ENCODE measurements at places on chromosomes 6 and 20. TPM values are rescaled to one million over a fixed set of nuclear protein-coding genes. Genes with fewer than 3 reads are reported as not detected.

The CDH4 gene
- total RNA-seq, result under 0.01 TPM

DNA sequence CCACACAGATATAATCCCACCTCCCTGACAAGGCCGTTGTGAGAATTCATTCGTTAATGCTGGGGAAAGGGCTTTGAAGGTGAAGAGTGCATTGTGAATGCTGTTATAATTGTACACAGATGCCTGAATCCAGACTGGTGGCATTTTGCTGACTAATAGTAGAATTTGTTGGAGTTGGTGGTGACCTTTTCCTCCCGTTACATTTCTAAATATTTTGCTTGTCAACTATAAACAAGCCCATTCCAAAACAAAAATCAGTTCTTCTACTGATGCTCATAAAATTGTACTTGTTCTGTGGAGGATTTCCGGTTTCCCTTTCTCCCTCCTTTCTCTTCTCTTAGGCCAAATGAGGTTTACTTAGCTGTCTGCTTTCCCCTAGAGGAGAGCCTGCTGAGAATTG is 253.1 kb upstream of the SUPT3H start:
- DNase-seq, result no peak

DNA sequence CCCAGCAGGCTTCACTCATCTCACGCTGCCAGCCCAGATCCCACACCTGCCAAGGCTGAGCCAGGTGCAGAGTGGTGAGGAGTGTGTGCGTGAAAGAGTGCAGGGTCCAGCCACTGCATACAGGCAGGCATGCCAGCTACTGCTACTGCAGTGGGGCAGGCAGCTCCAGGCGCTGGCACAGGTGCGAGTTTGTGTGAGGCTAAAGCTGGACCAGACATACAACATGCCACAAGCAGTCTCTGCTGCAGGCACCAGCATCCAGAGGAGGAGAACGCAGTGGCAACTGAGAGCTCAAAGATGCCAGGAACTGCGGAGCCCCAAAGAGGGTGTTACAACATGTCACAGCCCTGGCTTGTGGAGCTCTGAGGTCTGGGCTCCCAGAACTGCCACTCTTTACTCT is 149.8 kb downstream of the EYS start:
- DNase-seq, result no peak

- no peak for DNase-seq
Measured at GRCh38 chr6:3392930-3393835, 63.7 kb downstream of the SLC22A23 start.

GRCh38 chr6:97460394-97461080 is 177.5 kb upstream of the MMS22L start:
- no peak for DNase-seq

DNA sequence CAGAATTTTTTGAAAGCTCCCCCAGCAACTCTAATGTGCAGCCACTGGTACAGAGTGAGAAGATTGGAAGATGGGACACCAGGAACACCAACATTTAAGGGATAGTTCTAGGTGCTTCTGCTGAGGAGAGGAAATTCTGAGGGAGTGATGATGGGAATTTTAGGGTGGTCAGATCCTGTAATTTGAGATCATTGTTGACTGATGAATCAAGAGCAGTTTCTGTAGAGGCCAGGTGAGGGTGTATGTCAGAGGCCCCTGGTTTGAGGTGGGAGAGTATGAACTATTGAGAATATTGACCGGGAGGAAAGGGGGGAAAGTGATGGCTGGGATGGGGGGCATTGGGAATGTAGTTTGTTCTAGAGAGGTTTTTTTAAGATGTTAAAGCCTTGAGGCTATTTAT is 47.2 kb downstream of the PTPRA start:
- no peak for DNase-seq

- no peak for DNase-seq
Measured at GRCh38 chr6:71444222-71444621, 155.6 kb downstream of the OGFRL1 start.

- no peak for DNase-seq
Measured at GRCh38 chr20:63620991-63621390, 5.9 kb downstream of the GMEB2 start.

DNA sequence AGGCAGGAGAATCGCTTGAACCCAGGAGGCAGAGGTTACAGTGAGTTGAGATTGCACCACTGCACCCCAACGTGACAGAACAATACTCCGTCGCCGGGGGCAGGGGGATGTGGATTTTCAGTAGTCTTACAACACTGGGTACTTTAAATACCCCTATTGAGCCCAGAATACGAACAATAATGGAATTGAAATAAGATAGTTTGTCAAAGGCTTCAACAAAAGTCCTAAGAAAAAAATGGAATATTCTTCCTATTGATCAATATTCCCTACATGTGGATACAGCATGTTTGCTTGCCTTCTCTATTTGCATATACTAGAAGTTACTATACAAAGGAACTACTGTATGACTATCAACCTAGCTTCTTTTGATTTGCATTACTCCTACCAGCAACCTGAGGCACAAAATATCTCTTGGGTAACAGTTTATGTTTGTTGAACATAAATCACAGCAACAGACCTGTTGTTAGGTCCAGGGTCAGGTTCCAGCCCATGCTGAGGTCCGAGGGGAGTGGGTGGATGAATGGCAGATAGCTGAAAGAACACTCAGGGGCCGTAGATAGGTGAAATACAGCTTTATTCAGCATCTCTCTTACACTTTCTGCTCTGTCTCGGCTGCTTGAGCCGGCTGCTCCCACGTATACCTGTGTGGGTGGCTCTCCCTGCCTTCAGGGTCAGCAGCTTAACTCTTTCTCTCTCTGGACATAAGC is 23.8 kb downstream of the MAN1A1 start:
- no peak for DNase-seq

- DNase-seq, result no peak
Measured at GRCh38 chr6:12479881-12480280, 189.7 kb downstream of the EDN1 start.

- no peak for DNase-seq
Measured at GRCh38 chr20:4775322-4776078, 53.8 kb downstream of the PRND start.

GRCh38 chr6:22247916-22248482 is 48.8 kb downstream of the PRL start:
- DNase-seq, result no peak

- DNase-seq, result peak; percentile 92
Measured at GRCh38 chr6:42045538-42046460, 4.5 kb upstream of the TAF8 start.

The EDN3 gene
- total RNA-seq, result 85.8 TPM

GRCh38 chr6:158409451-158409850 is 97.2 kb downstream of the TULP4 start:
- DNase-seq, result no peak

GRCh38 chr6:112237595-112237994 is 16.8 kb downstream of the LAMA4 start:
- peak; percentile 87 for DNase-seq

The GSTA2 gene
- total RNA-seq, result not detected

DNA sequence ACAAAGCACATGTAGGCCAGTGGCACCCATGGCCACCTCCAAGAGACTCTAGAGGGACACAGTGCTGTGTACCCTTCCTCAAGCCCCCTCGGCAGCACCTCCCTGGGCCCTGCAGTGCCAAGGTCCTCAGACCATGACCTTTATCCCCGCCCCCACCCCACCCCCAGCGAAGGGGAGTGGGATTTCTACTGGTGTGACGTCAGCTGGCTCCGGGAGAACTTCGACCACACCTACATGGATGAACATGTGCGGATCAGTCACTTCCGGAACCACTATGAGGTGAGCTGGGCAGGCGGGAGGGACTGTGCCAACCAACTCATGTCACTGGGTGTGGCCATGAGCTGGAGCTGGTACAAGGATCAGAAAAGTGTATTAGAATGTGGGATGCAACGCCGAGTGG is 38.0 kb downstream of the TTLL9 start:
- no peak for DNase-seq

DNA sequence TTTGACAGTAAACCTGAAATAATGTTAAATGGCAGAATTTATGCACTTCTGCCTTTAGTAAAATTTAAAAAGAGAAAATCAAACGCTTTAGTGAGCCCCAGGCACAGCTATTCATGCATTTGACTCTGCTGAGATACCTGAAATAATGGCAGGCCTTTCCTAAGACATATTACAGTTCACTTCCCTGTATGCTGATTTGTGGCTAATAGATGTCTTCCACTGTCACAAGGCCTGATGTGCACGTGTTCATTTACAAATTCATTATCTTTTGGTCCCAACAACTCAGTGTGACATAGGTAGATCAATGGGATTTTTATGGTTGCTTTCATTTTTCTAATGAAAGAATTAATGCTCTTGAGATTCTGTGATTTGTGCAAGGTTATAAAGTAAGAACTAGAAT is 449.7 kb upstream of the RGS17 start:
- no peak for DNase-seq

- DNase-seq, result peak; percentile 5
Measured at GRCh38 chr6:168181316-168181715, 102.3 kb upstream of the FRMD1 start.

DNA sequence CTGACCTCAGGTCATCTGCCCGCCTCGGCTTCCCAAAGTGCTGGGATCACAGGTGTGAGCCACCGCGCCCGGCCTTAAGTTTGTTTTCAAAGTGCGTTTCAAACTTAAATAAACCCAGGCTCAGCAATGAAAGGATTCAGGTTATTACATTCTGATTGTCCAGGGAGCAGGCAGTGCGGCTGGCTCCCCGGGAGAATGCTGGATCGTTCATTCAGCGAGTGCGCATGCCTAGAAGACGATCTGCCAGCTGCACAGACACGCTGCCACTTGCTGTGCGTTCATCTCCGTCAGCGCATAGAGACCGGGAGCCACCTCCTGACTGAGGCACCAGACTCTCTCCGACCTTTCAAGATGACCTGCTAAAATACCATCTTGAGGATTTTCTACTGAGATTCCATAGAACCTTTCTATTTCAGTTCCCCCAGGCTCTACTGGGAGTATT is 163.9 kb upstream of the ZNF217 start:
- DNase-seq, result no peak

The QKI gene
- total RNA-seq, result 93.5 TPM

The SLC12A5 gene
- total RNA-seq, result not detected

The ABT1 gene
- 15.6 TPM for total RNA-seq

The PPP1R14C gene
- total RNA-seq, result not detected

The BTN3A1 gene
- 9.1 TPM for total RNA-seq

The NCOA7 gene
- 28.8 TPM for total RNA-seq
